AG09319 (cell line): ENCODE measurements at places on chromosomes 12 and 14.

GRCh38 chr14:50191499-50191898 lies 39.9 kb downstream of the SOS2 start:
- no peak for DNase-seq

GRCh38 chr14:96170961-96171592 lies 33.6 kb upstream of the BDKRB2 start:
- DNase-seq = no peak

DNA sequence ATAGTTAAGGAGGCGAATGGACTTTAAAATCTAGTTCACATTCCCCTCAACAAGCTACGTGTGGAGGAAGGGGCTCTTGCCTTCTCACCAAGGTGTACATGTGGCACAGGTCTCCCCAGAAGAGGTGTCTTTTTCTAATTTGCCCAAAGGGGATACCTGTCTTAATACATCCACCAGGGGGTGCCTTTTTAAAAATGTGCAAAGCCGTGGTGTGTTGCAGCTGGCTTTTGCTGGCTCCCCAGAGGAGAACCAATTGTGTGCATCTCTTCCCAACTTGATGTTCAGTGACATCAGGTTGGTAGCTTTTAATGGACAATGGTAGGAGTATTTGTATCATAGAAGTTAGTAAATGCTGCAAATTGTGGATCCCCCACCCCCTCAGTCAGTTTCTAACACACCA lies 33.8 kb downstream of the CREBL2 start:
- no peak for DNase-seq

DNA sequence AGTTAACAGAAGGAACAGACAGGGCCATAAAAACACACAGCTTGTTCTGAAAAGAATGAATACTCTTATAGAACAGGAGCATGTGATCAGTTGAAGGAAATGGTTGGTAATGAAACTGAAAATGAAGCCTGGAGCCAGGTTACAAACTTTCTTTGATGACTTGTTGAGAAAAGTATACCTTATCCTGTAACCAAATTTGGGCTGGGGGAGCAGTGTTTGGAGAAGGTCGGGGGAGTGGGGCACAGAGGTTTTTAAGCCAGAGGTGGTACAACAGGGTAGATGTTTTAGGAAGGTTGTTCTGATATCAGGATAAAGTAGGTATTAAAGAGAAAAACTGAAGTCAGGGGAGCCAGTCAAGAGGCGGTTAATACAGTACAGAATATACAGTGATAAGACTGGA lies 8.2 kb downstream of the GOLT1B start:
- no peak for DNase-seq

GRCh38 chr14:93153121-93153520 lies 31.6 kb downstream of the MOAP1 start:
- DNase-seq = no peak

DNA sequence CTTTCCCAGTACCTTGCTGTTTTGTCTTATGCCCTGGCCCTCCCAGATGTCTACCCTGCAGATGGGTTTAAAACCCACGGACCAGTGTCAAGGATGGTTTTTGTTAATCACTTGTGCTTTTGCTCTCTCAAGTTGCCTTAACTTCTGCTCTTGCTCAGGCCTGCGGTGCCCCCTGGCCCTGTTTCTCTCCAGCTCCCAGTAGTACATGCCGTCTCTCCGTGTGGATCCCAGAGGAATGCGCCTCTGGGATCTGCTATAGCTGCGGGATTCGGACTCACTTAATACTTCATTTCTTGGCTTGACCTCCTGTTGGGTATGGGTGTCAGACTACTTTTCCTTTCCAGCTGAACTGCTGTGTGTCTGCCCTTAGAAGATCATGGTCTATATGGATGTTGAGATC lies 14.5 kb downstream of the PLEKHG3 start:
- no peak for DNase-seq
